Heart right ventricle (tissue), 16 donors: ENCODE measurements at places on chromosomes 11 and 22. TPM values are rescaled to one million over a fixed set of nuclear protein-coding genes. Genes with fewer than 3 reads are reported as not detected.

DNA sequence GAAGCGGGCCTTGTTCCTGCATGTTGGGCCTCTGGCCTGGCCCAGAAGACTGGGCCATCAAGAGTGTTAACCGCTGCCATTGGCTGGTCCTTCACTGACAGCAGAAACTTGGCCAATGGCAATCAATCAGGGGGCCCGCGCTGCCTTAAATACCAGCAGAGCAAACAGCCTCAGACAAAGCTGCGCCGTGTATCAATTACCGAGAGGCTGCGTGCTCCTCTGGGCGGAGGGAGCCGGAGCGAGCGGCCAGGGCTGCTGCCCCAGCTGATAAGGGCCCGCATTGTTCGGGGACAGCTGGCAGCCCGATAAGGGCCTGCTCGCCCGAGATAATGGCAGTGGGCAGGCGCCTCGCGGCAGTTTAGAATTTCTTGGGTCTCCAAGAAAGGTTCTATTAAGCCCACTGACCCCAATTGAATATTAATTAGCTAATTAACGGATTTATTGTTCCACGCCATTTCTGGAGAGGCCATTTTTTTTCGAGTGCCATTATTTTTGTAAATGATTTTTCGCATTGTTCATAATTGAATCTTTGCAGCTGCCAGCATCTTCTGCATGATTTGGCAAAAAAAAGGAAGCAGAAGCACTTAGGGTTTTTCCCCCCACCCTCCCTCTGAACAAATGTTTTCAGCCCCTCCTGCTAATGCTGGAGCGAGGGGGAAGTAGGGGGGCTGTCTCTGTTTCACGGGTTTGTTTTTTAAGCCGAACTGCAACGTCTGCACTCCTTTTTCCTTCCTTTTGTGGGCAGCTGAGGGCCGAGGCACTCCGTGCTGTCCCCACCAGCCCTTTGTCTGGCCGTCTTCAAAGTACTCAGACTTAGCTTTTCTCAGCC is 37.6 kb upstream of the RIC3 start:
- DNase-seq, result peak; percentile 35

DNA sequence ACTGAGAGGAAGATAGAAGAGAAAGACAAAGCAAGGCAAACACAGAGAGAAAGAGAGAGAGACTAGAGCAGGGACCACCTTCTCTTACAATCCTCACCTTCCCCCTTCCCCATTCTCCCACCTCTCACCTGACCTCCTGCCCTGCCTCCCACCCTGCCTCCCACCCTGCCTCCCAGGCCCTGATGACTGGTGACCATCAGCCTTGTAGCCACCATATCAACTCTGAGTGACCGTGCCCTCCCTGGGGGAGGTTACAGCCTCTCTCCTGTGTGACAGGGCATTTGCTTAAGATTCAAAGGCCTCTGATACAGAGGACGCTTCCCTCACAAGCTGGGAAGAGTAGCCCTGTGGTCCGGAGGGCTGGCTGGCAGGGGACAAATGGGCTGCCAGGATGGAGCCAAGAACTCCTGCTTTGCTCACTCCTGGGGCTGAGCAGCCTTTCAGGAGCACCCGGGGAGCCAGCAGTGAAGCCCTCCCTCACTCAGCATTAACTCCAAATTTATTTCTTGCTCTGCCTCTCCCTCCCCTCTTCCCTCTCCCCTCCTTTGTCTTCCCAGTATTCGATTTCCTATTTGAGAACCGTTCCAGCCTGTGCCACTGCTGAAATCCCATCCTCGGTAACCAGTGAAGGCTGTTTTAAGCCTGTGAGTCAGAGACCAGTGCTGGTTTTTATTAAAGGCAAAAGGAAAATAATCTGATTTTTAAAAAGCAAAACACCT is 125.2 kb upstream of the SYT13 start:
- no peak for DNase-seq

- no peak for DNase-seq
Measured at GRCh38 chr11:122803306-122803705, 35.0 kb upstream of the CRTAM start.

C22orf31 gene
- not detected for total RNA-seq

PAFAH1B2 gene
- total RNA-seq, result 69.2 TPM

GRCh38 chr11:995752-996420 is 40.6 kb downstream of the MUC6 start:
- no peak for DNase-seq
